ENCODE measurements at places on chromosomes 3 and 15.

- peak; percentile 56 for DNase-seq
Measured at GRCh38 chr3:107315141-107315540, 62.1 kb upstream of the CCDC54 start.

DNA sequence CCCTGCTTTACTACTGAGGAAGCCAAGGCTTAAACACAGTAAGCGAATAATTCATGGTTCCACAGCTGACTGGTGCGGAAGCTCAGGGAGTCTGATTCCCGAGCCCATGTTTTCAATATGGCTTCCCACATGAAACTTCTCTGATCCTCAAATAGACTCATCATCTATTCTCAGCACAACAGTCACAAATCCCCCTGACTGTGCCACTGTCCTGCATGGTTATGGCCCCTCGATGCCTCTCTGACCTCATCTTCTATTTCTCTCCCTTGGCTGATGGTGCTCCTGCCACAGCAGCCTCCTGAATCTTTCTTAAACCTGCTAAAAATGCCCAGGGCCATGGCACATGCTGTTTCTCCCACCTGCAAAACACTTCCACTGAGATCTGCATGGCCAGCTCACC, 43.2 kb downstream of the SRGAP3 start:
- DNase-seq: no peak

- DNase-seq: no peak
Measured at GRCh38 chr3:128052595-128053351, 536 bp downstream of the SEC61A1 start.

- no peak for DNase-seq
Measured at GRCh38 chr15:69610277-69610676, 157.7 kb downstream of the RPLP1 start.

GRCh38 chr15:36844534-36844998, 255.8 kb downstream of the MEIS2 start:
- DNase-seq: peak; percentile 62

- no peak for DNase-seq
Measured at GRCh38 chr15:50484781-50485180, 60.6 kb downstream of the USP8 start.

All from fibroblast of skin of scalp (primary cell).